ENCODE measurements at places on chromosomes 3 and 15.
A peak's percentile ranks its signal among the peaks of the same experiment; 100 is the strongest.

DNA sequence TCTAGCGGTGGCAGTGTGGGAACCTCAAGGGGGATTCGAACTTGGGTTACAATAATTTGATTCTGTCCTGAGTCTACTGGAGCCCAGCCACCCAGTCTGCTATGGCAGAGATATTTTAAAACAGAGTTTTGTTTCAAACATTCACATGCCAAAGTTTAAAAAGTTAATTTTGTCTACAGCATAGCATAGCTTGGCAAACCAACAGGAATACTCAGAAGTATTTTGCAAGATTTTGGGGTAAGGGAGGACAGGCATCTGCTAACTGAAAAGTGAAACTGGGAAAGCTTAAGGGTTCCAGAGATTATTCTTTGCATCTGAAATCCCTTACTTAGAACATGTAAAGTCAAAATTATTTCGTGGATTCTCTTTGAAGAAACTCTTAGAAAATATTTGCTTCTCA lies 6.6 kb downstream of the ARID3B start:
- DNase-seq: no peak

DNA sequence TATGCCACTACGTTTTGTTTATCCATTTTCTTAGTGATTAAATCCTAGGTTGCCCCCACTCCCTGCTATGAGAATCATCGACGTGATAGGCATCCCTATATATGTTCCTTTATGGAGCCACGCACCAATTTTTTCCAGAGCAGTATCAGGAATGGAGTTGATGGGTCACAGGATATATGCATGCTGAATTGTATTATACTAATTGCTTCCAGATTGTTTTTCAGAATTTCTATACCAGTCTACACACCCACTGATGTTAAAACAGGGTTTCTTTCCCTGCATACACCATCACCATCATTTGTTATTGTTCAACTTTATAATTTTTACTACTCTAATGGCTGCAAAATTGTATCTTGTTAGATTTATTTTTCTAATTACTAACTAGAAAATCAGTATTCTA lies 100.1 kb upstream of the MRPS22 start:
- DNase-seq: no peak

- DNase-seq: no peak
Observed at GRCh38 chr3:124812291-124813265, 74.6 kb downstream of the ITGB5 start.

- peak; percentile 52 for DNase-seq
Observed at GRCh38 chr3:96863129-96863740, 48.8 kb downstream of the EPHA6 start.

DNA sequence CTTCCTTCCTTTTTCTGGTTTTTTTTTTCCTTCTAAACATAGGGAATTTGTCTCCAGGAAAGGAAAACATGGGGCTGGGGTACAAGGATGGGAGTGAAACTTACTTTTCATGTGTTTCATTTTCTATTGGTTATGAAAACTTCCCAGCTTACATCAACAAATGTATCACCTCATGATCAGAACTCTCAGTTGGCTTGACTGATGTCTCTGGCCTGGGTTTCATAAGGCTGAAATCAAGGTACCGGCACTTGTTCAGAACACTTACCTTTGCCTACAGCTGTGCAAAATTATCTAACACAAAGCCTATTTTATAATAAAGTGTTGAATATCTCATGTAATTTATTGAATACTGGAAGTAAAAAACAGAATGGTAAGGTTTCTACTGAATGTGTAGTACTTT lies 91.8 kb upstream of the STT3B start:
- no peak for DNase-seq

GRCh38 chr3:95289295-95289694 lies 1226.4 kb downstream of the NSUN3 start:
- no peak for DNase-seq

GRCh38 chr15:89452330-89452836 lies 44.0 kb downstream of the RHCG start:
- no peak for DNase-seq

GRCh38 chr3:61299343-61300005 lies 48.2 kb upstream of the FHIT start:
- DNase-seq: no peak

GRCh38 chr15:71223516-71223915 lies 108.2 kb downstream of the THSD4 start:
- DNase-seq: no peak

- no peak for DNase-seq
Observed at GRCh38 chr15:53762916-53763315, 3.5 kb upstream of the WDR72 start.

DNA sequence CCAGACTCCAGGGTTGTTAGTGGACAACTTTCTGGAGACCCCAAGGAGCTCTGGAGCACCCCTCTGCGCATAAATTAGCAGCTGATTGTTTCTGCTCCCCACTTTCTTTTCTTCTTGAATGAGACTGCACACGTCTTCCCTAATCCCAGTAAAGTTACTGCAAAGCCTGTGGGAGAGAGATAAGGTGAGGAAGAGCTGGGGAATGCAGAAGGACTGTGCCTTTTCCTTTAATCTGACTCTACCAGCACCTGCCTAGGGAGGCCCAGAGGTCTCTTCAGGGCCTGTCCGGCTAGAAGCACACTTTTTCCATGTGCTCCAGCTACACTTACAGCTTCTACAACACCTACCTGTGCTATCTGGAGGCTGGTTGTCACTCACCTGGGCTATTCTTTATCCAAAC lies 143.8 kb downstream of the KCNMB2 start:
- no peak for DNase-seq

- DNase-seq: no peak
Observed at GRCh38 chr15:28106294-28107110, 7.4 kb upstream of the OCA2 start.

GRCh38 chr15:76866008-76866407 lies 39.1 kb downstream of the SCAPER start:
- no peak for DNase-seq

DNA sequence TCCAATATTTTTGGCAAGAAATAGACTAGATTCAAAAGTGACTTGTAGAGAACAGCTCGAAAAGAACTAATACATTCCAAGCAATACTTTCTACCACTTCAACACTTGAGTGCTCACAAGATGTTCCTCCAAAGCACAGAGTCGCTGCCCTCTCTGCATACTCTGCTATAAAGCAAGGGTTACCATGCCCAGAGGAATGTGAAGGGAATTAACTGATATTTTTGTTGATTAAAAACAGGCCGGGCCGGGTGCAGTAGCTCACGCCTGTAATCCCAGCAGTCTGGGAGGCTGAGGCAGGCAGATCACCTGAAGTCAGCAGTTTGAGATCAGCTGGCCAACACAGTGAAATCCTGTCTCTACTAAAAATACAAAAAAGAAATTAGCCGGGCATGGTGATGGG lies 57.6 kb upstream of the CSPG5 start:
- DNase-seq: no peak

DNA sequence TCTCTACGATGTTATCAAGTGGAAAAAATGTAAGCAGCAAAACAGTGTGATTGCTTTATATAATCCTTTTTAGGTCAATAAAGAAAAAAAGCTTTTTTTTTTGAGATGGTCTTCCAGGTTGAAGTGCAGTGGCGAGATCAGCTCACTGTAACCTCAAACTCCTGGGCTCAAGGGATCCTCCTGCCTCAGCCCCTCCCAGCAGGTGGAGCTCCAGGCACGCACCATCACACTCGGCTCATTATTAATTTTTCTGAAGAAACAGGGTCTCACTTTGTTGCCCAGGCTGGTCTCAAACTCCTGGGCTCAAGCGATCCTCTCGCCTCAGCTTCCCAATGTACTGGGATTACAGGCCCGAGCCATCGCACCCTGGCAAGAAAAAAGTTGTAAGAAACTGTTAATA lies 17.3 kb downstream of the RNF168 start:
- DNase-seq: no peak

- DNase-seq: no peak
Observed at GRCh38 chr3:29324180-29324651, 43.3 kb downstream of the RBMS3 start.

- DNase-seq: no peak
Observed at GRCh38 chr3:143240886-143241285, 121.3 kb downstream of the CHST2 start.

DNA sequence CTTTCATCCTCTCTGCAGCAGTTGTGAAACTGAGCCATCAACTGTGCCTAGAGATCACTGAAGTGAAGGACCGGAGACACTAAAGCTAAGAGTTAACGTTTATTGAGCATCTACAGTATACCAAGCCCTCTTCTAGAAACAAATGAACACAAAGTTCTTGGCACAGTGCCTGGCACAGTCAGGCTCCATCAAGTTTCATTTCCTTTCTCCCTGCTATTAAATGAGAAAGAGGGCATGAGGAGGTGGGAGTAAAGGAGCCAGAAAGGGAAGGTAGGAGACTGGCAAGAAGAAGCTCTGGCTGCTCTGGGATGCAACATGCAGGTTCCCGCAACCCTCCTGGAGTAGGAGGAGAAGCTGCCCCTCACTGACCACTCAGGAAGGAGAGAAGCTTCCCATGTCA lies 30.6 kb downstream of the CYP19A1 start:
- no peak for DNase-seq

DNA sequence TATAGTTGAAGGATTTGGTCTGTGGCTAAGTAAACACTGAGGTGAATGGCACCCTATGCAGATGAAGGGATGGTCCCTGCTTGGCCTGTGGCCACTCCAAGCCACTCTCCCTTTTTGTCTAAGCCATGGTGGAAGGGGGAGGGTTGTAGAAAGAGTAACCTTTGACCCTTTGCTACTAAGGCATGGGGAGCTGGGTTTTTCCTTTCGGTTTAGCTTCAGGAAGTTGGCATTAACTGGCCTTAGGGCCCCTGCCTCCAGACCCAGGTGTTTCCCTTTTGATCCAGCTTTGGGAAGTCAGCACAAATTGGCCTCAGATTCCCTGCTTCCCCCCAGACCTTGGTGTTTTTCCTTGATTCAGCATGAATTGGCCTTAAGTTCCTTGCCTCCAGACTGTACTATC lies 49.5 kb downstream of the EFCAB12 start:
- no peak for DNase-seq

- DNase-seq: no peak
Observed at GRCh38 chr3:48739955-48740823, 23.2 kb upstream of the IP6K2 start.

DNA sequence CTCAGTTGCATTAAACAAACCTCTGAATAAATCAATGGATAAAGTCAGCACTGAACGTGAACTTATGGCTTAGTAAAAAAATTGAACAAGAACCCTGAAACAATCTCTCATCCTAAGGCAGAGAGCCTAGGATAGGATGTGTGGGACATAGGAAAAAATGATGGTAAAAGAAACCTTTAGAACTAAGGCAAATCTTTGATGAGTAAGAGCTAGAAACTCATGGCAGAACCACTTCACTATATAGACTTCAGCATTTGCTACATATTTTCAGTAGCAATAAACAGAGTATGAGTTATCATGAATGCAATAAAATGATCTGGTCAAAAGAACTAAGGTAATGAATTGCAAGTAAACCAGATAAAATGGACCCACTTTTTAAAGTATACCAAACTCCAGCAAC lies 725.8 kb upstream of the DPPA4 start:
- DNase-seq: no peak

DNA sequence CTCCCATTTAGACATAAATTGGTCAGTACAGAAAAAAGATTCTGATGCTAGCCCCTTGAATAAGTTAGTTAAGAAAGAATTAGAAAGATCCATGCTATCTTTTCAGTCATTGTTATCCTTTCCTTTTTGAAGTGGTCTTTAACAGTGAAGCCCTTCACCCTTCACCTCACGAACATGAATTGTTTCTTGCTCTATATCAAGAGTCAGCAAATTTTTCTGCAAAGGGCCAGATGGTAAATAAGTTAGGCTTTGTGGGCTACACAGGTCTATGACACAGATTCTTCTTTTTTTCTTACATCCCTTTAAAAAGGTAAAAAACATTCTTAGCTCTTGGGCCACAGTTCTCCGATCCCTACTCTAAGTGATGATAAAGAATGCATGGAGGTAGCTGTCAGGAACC lies 74.9 kb downstream of the DMXL2 start:
- no peak for DNase-seq

DNA sequence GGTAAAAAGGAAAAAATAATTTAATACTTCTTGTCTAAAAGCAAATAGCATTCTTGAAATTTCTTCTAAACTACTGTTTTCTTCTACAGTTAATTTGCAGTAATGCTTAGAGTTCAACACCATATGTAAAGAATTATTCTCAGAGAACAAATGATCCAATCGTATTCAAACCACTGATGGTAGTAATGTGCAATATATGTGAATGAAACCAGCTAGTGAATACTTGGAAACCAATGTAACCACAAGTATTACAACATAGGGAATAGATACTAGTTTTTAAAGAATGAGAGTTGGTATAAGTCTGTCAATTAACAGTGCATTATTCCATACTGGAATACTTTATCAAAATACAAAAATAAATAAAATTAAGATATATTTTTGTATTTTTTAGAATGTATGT lies 850.0 kb downstream of the DIPK2A start:
- no peak for DNase-seq

DNA sequence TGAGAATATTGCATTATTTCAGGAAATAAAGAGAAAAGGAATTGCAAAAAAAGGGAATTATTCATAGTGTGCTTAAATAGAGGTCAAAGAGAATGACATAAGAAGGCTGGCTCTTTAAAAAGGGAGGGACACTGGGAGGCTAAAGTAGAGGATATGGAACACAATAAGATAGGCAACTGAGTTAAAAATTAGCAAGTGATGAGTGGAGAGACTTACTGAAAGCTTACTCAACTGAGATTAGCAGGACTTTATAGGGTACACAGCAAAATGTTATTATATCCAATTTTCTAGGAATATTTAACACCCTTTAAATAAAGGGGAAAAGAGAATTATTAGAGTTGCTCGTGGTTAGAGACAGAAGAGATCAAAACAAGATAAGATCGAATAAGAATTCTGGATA lies 375.2 kb downstream of the LSAMP start:
- DNase-seq: no peak

DNA sequence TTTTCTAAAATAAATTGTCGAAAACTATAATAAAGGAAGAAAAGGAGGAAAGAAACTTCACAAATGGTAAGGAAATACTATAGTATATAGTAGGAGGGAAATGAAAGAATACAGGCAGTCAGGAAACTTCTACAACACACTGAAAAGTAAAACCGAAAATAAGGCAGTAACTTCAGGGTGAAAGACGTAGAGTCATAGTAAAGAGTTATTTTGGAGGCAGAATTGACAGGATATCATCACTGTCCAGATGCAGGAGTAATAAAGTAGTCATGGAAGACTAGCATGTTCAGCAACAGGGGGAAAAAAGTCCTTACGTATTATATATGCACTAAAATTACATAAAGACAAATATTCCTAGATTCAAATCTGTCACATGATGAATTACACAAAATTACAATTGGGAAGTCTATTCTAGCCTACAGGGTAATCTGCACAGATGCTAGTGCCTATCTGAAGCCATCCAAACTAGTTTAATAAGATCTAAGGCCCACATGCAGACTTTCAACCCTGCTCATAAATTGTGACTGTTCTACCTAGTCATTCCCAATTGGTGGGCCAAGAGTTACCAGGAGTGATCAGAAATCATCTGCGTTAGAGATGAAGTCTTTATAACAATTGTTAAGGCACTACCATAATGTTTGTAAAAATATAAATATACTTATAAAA lies 14.0 kb downstream of the VPS13C start:
- DNase-seq: no peak

DNA sequence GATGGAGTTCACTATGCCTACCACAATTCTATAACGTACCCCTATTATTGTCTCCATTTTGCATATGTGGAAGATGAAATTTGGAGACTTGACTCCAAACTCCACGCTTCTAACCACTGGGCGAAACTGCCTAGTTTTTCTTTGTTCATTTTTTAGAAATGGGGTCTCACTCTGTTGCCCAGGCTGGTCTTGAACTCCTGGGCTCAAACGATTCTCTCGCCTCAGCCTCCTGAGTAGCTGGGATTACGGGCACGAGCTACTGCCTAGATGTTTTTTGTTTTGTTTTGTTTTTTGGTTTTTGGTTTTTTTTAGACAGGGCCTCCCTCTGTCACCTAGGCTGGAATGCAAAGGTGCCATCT lies 584 bp upstream of the RPL32 start:
- no peak for DNase-seq
